ENCODE measurements at places on chromosomes 12 and 14.

GRCh38 chr12:23303220-23303619 lies 646.2 kb downstream of the SOX5 start:
- DNase-seq = no peak

- no peak for DNase-seq
Observed at GRCh38 chr12:12582193-12582881, 19.7 kb upstream of the DUSP16 start.

GRCh38 chr12:125852116-125852515 lies 786.9 kb downstream of the AACS start:
- DNase-seq = no peak

DNA sequence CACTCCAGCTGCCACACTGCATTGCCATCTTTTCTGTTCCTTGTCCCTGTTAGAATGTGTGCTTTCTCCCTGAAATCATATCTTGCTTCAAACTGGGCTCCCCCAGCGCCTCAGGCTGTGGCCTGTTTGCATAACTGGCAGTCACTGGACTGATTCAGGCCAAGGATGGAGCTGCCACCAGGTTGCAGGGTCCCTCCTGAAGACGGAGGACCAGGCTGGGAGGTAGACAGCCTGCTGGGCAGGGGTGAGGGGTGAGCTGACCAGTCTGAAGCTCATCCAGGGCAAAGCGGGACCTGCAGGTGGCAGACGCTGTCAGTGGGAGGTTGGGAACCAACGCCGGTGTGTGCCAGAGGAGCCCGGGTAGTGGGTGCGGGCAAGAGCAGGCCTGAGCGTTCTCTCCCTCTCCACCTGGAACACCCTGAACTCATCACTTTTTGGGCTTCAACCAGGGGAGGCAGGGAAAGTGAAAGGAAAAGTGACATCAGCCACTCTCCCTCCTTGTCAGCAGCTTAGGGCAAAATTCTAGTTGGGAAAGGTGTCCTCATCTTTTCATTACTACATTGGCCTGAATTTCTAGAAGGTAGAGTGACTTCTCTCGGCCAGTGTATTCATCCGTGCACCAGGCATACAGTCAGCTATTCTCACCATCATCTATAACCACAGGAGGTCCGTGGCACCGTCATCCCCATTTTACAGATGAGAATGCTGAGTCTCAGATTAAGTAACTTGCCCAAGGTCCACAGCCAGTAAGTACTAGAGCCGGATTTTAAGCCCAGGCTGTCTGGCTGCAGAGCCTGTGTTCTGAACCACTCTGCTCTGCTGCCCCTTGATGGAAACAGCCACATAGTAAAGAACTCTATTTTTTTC lies 219.1 kb downstream of the SLC41A2 start:
- no peak for DNase-seq

DNA sequence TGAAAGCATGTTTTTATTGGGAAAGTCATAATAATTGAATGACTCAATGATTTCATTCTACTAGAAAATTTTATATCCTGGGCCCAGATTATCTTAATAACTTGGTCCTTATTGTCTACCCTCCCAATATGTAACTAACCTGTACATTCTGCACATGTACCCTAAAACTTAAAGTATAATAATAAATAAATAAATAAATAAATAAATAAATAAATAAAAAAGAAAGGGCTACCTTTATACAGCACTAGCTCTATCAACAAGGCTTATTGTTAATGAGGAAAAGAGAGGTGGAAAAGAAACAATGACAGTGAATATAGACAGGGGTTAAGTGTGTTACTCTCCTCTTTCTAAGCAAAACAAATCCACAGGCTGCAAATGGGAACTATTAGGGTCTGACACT lies 83.6 kb downstream of the GRIN2B start:
- no peak for DNase-seq

DNA sequence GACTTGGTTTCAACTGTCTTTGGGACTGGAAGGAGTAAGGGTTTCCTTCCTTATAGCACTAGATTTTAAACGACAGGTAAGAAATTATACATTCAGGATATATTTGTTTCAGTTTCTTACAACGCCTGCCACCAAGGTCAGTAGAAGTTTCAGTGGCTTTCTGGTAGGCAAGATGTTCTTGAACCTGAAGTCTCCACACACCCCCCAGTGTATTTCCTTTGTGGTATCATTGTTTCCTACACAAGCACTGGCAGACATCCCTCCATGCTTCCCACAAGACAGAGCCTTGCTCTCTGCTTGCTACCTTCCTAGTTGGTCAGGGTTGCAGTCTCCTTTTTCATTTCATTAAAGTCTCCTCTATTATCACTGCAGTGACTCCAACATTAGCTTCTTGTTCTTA lies 283.1 kb downstream of the FLRT2 start:
- DNase-seq = no peak

DNA sequence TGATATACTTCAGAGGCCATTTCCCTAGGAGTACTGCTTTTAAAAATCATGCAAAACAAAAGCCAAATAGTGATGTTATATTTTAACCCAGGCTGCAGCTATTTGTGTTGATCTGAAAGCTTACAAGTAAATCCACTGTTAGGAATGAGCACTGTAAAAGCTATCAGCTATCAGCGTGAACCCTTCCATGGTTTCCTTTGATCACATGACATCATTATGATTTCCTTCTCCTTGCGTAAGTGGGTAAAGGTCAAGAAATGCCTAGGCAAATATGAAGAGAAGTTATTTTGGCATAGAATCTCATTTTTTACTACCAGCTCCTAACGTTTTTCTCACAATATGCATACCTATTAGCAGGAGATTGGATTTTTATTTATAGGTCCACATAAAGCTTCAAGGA lies 48.6 kb upstream of the CATSPERB start:
- no peak for DNase-seq

- no peak for DNase-seq
Observed at GRCh38 chr12:114186241-114187002, 219.5 kb downstream of the TBX5 start.

DNA sequence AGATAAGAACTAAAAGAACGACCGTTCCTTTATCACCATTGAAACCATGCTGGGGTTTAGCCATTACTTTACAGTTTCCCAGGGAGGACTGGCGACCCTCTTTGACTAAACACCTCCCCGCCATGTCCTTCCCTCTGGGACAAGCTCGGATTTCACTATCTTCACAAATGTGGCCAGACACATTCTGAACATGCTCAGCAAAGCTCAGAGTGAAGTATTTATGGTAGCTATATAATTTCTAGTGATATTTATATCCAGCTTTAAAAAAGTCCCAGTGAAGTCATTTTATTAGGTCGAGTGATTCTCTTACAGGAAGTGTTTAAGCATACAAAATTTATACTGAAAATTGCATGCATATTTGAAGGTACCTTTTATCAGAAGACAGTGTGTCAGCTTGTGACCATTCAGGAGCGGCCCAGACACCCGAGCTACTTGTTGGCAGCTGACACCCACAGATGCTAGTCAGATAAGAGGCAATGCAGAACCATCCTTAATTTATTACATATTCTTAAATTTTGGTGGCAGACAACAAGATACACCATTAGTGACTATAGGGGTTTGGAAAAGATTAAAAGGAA lies 36.8 kb downstream of the NIN start:
- no peak for DNase-seq

DNA sequence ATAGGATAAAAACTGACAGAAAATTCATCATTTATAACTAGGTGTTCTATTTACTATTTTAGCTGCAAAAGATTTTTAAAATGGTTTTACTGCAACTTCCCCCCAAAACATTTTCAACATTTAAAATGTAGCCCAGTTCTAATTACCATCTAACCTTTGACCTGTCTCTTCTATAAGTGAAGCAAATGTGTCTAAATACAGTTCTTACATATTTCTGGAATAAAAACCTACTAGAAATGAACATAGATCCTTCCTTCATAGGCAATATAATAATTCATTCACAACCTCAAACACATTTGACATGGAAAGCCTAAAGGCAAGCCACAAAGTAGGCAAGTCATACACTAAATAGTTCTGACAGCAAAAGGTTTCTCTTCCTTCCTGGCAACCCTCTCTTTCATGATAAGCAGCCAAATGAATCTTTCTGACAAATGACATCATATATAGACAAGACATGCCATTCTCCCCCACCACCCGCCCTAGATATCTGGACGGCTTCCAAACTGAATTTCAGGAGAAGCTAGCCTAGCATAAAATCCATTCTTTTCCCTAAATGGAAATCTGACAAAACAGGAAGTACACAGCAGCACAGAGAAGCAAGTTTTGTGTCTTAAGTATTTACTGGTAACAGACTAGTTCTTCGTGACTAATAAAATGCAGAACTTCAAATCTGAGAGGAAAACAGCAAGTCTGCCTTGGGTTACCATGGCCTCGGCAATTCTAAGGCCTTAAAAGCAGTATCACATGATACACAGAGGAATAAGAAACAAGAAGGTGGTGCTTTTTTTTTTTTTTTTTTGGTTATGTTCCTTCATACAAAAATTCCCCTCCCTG lies 17.2 kb upstream of the ARID4A start:
- DNase-seq = no peak

DNA sequence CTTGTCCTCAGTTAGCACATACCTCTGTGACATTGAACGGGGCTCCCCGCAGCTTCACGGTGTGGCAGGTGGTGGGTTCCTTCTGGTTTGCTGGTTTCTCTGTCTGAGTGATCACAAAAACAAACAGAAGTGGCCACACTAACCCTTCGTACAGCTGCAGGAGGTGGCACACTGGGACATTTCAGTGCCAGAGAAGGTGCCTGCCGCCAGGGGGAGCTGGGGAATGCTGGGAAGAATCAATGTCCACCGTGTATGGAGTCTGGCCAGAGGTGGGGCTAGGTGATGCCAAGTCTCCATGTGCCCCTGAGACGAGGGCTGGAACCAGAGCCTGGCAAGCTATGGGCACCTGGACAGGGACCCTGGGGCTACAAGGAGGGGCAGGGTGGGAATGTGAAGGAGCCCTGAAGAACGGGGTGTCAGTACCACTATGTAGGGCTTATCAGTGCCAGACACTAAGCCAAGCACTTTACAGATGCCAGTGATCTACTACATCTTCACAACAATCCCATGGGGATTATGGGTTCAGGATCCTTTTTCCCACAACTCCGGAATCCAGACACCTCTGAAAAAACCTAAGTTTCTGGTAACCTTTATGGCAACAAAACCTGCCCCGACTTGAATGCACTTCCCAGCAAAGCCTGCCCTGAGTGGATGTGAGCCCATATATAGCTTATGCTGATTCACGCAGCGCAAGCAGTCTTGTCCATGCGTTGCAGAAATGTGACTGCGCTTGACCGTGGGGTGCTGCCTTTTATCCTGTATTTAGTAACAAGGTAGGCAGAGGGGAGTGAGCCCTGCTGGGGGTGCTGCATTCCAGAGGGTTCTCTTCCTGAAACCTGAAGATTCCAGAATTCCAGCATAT lies 10.8 kb downstream of the RBM19 start:
- DNase-seq = no peak

- DNase-seq = no peak
Observed at GRCh38 chr14:32183151-32184058, 18.4 kb upstream of the RNU6-7 start.

- DNase-seq = no peak
Observed at GRCh38 chr12:57813971-57814772, 4.4 kb downstream of the AVIL start.

DNA sequence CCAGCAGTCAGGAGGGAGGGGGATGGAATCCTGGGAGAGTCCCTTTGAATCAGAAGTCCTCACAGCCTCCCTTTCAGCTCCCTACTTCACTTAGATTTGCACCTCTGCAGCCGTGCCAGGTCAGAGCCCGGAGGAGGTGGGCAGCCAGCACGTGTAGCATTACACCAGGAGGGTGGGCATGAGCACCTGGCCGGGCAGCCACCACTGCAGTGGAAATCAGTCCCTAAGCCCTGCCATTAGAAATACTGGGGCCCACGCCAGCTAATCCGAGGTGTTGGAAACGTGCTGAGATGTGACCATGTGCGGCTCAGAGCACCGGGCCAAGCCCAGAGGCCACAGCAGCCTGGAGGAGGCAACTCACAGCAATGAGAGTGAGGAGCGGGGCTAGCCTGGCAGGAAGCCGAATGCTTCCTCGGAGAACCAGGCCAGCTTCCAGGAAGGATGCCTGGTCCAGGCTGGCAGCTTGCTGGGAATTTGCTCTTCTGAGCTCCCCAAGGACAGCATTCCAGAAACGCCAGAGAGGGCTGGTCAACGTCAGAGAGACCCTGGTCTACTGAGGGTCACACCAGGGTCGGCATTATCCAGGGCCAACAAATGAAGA lies 9.4 kb upstream of the CACNA2D4 start:
- DNase-seq = no peak

GRCh38 chr12:109537136-109537535 lies 36.2 kb downstream of the MMAB start:
- no peak for DNase-seq

DNA sequence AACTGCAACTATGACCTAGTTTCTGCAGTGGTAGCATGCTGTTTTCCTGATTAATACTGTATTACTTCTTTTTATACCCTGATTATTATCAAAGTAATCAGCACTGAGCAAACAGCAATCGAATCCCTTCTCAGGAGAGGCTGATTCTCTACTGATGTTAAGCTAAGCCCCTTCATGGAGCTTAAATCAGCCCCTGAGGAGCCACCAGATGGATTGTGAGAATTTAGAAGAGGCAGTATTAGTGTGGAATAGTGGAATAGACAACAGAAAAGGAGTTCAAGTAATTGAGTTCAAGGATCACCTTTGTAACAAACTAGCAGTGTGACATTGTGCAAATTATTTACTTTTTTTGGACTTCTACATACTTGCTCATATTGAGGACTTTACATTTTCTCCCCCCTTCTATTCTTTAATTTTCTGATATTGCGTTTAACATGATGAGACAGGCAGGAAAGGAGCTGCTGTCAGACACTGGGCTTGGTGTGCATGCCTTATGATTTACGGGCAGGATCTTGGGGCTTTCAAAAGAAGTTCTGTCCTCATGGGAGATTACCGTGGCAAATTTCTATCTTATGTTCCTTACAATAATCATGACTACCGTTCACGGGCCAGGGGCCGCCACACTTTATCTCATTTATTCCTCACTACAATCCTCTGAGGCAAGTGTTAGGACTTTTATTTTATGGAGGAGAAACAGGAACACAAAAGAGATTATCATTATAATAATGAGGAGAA lies 68.0 kb downstream of the PTPRR start:
- DNase-seq = no peak

DNA sequence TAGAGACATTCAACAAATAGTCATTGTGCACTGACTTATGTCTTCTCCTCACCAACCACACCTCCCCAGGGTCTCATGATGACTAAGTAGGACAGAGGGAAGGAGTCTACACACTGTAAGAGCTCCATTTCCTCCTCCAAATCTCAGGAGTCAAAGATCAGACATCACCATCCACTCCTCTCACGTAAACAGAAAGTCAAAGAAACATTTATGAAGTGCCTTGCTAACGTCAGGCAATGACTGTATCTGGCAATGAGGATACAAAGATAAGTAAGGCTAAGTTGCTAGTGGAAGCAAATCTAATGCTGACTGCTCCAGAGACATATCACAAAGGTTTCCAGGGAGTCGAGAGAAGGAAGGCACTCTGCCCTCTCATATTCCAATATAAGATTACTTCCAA lies 88.9 kb downstream of the SLC2A13 start:
- no peak for DNase-seq

DNA sequence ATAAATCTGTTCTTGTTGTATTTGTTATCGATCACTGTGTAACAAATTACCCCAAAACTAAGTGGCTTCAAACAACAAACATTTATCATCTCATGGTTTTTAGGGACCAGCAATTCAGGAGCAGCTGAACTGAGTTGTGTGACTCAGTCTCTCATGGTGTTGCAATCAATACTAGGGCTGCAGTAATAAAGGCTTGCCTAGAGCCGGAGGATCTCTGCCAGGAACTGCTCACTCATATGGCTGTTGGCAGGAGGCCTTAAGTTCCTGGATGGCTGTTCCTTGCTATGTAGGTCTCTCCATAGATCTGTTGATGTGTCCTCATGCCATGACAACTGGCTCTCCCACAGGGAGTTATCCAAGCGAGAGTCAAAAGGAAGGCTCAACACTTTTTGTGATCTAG lies 3.8 kb upstream of the PSMC6 start:
- DNase-seq = no peak

Data from cortex of kidney (tissue), 1 donor.